Chondrocyte (in vitro differentiated cells): ENCODE measurements at places on chromosomes 11 and 22. TPM values are rescaled to one million over a fixed set of nuclear protein-coding genes. Genes with fewer than 3 reads are reported as not detected.

Gene OR4C12
- not detected in 3 replicates for total RNA-seq

Gene SCGB1C1
- total RNA-seq, result not detected in 3 replicates

Gene CRYBB3
- total RNA-seq, result not detected in 3 replicates

GRCh38 chr11:14264966-14265365 lies 94.0 kb downstream of the RRAS2 start:
- H3K36me3 ChIP-seq, result peaks cover 16% of the 10 kb centered on the region
- no peak overlapping the region for H3K27ac ChIP-seq
- peaks cover 42% of the 10 kb centered on the region for H3K4me1 ChIP-seq
- no peak for DNase-seq

DNA sequence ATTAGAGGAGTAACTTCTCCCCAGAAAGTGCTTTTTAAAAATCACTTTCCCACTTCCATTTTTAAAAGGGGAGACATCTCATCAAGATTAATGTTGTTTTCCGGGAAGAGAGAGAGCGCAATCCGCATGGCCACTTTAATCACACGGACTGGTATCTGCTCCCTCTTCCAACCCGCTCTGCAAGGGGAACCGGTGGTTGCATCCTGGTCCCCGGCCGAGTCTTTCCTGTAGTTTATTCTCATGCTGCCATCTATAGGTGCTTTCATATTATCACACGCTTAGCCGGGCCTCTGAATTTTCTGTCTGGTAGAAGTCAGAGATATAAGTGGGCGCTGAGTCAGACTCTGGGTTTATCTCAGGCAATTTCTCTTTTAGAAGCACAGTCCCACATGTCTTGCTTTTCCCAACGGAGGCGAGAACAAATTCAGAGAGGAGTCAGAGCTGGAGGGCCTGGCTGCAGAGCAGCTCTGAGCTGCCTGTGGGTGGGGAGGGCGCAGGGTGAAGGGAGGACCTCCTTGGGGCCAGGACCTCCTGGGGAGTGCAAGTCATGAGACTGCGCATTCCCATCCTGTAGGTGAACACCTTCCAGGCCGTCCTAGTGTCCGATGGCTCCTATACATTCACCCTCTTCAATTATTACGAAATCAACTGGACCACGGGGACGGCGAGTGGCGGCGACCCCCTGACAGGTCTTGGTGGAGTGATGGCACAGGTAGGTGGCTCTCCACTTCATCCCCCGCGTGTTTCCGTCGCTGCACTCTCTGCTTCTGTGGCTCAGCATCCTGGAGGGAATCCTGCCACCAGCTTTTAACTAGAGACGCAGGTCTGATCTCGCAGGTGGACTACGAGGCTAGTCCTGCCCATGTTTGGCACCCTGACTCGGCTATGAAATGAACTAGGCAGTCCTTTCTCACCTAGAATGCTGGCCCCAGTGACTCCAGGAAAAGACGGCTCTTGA lies 11.7 kb downstream of the TECTA start:
- H3K27ac ChIP-seq, result no peak overlapping the region
- H3K36me3 ChIP-seq, result no peaks in the 10 kb centered on the region
- H3K4me3 ChIP-seq, result no peak overlapping the region
- H3K4me1 ChIP-seq, result peaks cover 5% of the 10 kb centered on the region
- peaks cover 7% of the 10 kb centered on the region for H3K27me3 ChIP-seq
- DNase-seq, result no peak
